NCI-H1436 (cell line): ENCODE measurements at places on chromosomes 11 and 22.

DNA sequence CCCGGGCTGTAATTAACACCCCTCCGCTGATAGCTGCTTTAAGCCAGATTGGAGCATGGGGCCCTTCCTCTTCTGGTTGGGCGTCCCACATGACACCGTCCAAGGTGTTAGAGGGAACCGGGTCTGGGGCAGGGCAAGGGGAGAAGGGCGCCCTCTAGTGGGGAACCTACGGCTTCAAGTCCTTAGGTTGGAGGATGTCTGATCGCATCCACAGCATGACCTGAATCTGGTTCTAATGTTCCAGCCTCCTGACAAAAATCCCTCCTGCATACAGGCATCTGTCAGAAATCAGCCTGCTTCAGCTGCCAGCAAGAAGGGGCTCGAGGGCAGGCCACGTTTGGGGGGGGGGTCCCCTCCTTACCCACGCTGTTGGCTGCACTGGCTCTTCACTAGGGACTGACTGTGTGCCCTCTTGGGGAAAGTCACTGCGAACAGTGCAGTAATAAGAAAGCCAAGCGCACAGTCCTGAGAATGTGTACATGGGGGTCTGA is 94.2 kb upstream of the TBCEL start:
- DNase-seq: peak; percentile 48

GRCh38 chr11:117575856-117576255 is 221.2 kb downstream of the DSCAML1 start:
- DNase-seq: no peak

GRCh38 chr11:104120493-104121137 is 43.3 kb downstream of the PDGFD start:
- no peak for DNase-seq

- DNase-seq: no peak
Measured at GRCh38 chr11:5280582-5281102, 10.9 kb upstream of the HBE1 start.

- DNase-seq: peak; percentile 79
Measured at GRCh38 chr11:110376711-110377324, 52.9 kb upstream of the FDX1 start.

GRCh38 chr11:27064086-27064485 is 23.5 kb downstream of the BBOX1 start:
- no peak for DNase-seq

- no peak for DNase-seq
Measured at GRCh38 chr11:861105-861479, 18.4 kb downstream of the TSPAN4 start.

- no peak for DNase-seq
Measured at GRCh38 chr11:76768088-76768908, 14.9 kb upstream of the TSKU start.

DNA sequence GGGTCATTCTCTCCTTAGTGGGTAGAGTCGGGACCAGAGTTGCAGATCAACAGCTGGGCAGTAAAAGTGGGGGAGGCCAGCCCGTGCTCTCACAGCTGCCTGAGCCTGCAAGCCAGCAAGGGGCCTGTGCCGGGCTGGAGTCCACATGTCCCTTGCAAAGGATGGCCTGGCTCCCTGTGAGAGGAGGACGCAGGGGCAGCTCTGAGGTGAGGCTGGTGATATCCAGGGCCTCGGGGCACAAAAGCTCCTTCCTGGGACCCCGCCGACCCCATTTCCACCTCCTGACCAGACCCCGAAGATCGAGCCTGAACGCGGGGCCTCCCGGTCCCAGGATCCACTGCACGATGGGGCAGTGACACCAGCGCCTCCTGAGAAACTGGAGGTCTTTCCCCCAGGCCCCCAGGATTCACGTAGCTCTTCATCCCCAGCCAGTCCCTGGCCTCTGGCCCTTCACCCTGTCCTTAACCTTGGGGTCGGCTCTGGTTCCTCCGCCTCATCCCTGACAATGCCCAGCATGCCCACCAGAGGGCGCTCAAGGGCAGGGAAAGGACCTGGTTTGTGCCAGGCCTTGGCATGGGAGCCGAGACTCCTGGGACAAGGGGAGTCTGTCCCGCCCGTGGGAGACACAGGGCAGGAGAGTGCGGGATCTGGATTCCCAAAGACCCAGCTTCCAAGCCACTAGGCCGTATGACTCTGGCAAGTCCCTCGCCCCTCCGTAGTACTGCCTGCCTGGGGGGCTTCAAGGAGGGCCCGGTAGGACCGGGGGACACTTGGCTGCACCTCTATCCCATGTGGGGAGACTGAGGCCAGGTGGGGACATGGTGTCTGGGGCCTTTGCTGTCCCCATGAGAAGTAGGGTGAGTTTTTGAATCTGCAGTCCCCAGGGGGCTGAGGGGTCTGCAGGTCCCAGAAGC is 17.8 kb upstream of the WNT7B start:
- peak; percentile 62 for DNase-seq

GRCh38 chr11:66902486-66903177 is 45.8 kb downstream of the LRFN4 start:
- no peak for DNase-seq

GRCh38 chr11:113862435-113862834 is 12.9 kb downstream of the USP28 start:
- no peak for DNase-seq

- no peak for DNase-seq
Measured at GRCh38 chr11:45481026-45481425, 184.4 kb downstream of the CHST1 start.
